Stimulated activated CD8-positive, alpha-beta memory T cell treated with anti-CD3 and anti-CD28 coated beads, Interleukin-15, amount 100 ng/mL, for 1 hour (primary cell): ENCODE measurements at places on chromosomes 12 and 14.

DNA sequence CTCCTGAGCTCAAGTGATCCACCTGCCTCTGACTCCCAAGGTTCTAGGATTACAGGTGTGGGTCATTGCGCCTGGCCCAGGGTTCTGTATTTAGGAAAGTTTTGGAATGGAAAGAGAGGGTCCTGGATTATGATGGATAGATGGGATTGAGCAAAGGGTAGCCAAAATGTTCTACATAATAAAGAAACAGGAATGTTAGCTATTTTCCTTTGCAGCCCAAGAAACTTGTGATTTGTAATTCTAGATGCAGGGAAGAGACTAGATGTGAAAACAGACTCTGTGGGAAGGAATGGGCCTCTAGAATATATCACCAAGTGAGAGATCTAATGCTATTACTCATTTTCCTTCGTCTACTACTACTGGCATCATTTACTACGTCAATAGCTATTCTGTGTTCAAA, 29.6 kb upstream of the HELB start:
- no peak for DNase-seq

DNA sequence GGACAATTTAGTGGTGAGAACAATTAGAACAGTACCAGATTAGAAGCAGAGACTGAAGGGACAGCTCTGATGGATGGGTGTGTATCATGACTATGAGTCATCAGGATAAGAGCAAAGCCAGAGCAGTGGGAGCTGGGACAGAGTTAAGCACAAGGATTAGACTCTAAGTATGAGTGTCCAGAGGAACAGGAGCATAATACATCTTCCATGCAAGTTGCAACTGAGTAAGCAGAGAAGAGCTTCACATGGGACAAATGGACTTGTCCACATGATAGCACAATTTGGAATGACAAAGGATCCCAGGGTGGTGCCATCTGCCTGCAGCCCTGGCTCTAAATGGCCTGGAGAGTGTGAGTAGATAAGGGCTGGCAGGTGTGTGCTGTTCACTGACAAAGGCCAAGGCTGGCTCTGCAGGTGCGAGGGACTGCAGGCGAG, 226.4 kb upstream of the CAND1 start:
- no peak for DNase-seq

- DNase-seq, result no peak
These were observed 8.7 kb downstream of the KRT6C start for GRCh38 chr12:52464897-52465296.

DNA sequence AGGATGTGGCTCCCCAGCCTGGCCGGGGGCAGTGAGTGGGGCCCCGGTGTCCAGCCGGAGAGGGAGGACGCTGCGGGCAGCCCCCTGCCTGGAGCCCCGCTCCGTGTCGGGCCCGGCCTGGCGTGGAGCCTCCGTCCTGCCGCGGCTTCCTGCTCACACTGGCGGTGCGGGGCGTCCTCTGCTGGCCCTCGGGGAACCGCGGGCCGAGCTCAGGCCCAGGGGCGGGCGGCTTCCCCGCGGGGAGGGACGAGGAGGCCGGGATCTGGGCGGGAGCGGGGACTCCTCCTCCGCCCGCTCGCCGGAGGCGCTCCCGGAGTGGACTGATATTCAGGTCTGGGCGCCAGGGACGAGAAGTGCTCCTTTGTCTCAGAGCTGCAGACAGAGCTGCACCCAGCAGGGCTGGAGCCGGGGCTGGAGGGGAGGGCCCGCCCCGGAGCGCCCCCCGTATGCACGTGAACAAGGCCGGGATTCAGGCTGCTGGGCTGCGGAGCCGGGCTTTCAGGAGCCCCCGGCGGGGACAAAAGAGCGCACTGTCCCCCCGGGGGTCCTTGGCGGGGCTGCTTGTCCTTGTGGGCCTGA, 2.2 kb downstream of the MMP17 start:
- DNase-seq, result no peak

DNA sequence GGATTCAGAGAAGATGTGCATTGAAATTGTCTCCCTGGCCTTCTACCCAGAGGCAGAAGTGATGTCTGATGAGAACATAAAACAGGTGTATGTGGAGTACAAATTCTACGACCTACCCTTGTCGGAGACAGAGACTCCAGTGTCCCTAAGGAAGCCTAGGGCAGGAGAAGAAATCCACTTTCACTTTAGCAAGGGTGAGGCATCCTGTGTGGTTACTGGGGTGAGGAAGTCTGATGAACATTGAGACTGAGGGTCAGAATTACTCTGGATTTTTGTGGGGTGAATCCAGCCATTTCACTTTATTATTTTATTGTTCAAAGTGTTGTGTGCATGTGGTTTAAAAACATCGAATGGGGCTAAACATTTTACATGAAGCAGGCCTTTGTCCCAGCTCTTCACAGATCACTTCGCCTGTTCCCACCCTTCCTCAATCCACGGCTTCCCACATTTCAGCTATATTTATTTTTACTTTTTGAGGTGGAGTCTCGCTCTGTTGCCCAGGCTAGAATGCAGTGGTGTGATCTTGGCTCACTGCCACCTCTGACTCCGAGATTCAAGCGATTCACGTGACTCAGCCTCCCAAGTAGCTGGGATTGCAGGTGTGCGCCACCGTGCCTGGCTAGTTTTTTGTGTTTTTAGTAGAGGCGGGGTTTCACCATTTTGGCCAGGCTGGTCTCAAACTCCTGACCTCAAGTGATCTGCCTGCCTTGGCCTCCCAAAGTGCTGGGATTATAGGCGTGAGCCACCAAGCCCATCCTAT, 40.6 kb downstream of the SUPT16H start:
- no peak for DNase-seq

DNA sequence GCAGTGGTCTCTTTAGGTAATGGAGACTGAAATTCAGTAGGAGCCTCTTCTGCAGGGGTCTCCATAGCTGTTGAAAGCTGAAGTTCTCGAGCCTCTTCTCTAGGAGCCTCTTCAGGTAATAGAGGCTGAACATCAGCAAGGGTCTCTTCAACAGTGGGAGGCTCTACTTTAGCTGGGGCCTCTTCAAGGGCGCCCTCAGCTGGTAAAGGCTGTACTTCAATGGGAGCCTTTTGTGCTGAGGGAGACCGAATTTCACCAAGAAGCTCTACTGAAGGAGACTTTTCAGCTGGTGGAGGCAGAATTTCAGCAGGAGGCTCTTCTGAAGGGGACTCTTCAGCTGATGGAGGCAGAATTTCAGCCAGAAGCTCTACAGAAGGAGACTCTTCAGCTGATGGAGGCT, 1.5 kb downstream of the FSCB start:
- no peak for DNase-seq

DNA sequence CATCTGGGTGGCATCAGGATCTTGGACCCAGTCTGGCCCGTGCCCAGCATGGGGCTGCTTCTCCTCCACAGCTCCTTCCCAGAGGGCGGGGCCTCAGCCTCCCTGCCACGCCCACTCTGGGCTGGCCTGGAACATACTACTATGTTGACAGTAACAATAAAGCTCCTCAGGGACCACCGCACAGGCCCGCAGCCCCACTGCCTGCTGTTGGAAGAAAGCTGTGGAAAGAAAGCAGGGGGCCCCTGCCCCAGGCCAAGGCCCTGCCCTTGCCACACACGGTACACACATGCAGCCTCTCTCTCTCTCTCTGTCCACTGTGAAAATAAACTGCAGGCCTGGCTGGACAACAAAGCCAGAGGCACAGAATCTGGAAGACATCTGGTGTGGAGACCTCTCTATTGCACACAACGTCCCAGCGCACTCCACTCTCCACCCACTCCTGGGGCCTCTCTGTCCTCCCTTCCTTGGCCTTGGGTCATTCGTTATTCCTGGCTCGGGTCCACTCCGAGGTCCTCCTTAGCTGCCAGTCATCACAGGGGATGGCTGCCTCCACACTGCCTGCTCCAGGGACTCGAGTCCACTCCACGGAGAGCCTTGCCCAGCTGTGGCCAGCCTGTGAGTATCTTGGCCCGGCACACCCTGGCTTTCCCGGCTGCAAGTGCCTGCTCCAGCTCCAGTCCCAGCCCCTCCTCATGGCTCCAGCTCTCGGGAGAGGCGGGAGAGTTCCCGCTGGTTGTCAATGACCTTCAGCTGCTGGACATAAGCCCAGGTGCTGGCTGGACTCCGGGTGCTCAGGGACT, 11.8 kb upstream of the ENDOU start:
- DNase-seq, result no peak

GRCh38 chr12:1102791-1103450, 111.9 kb downstream of the ERC1 start:
- DNase-seq, result no peak

- DNase-seq, result no peak
These were observed 9.5 kb upstream of the CCDC91 start for GRCh38 chr12:28180786-28181185.

DNA sequence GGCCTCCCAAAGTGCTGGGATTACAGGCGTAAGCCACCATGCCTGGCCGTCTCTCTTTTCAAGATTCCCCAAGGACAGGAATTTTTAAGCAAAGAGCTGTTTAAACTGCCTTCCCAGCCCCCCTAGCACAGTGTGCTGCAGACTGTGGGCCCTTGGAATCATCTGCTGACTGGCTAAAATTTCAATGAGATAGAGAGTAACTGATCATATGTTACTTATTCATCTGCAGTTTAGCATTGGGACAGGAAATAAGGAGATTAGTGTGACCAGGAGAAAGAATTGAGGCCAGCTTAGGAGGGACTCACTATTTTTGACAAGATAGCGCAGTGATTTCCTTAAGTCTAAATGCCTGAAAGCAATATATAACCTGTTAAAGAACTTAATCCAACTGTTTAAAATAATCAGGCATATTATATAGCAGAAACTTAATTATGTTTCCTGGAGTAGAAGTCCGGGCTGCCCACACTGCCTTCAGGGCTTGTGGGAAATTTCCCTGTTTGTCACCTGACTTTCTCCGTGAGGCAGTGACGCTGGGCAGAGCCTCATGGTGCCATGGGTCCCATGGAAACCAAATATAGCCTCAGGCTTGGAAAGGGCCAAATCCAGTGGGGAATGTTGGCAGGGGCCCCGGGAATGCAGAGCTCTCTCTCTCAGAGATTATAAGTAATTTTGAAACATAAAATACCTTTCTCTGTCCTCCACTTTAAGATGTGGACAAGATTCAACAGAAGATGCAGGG, 22.8 kb upstream of the CEBPE start:
- no peak for DNase-seq

DNA sequence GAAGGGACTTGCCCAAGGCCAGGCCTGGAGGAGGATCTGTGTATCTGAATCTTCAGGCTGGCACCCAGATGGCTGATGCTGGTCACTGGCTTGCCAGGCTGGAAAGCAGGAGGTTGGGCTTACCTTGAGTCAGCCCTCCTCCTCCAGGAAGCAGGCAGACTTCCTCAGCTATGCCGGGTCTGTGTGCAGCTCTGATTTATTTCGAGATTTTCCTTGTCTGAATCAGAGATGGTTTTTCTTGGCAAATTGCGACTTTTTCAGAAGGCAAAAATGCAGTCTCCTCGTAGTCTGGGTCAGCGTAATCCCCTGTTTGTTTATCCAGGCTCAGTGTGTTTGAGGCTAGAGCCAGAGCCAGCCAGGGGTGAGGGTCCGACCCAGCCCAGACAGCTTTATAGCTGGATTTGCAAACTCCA, 48.9 kb downstream of the SMOC1 start:
- DNase-seq, result no peak

DNA sequence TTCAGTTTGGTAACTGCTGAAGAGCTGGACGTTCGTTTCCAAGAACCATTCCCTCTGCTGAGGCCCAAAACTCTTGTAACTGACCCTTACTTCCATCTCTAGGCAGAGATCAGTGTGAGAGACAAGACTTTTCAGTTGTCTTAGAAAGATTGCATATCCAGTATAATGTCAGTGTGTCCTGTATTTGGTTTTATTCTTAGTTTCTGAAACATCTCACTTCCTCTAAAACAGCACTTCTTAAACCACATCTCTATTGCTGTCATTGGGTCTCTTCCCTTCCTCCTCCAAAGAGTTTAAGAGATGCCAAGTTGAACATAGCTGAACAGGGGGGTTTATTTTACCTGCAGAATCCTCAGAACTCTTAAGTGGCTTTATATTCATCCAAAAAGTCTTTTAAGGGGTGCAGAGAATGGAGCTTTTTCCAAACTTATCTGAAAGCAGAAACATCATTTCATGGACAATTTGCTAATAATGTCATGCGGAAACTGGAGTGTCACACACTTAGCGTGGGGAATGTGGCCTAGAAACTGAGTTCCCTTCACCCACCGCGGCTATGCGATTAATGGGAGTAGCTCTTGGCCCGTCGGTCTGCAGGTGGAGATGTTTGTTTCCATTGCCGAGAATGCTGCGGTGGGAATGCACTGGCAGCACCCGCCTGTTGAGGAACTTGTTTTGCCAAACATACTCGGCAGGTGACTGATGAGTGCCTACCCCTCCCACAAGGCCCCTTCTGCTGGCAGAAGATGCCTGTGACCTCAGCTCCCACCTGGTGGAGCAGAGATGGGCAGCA, 148.2 kb downstream of the ADGRD1 start:
- no peak for DNase-seq

DNA sequence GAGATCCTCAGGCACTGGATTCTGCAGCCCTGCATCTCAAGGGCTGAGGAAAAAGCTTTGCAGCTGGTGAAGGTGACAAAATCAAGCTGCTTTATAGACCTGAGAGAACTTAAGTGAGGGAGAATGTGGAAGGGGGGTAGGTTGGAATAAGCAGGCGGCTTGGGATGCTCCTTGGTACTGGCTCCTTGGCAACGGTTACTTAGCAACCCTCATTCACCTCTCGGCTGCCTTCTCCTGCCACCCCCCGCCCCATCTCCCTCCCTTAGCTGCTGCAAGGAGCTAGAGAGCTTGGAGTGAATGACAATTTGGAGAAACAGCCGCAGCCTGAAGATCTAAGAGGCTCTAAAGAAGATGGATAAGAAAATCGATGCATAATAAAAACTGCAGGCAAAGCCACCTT, 44.1 kb upstream of the CISTR start:
- no peak for DNase-seq

- no peak for DNase-seq
These were observed 13.1 kb downstream of the TEDC1 start for GRCh38 chr14:105503935-105504692.

GRCh38 chr12:51863933-51864832, 15.7 kb upstream of the FIGNL2 start:
- DNase-seq, result no peak

DNA sequence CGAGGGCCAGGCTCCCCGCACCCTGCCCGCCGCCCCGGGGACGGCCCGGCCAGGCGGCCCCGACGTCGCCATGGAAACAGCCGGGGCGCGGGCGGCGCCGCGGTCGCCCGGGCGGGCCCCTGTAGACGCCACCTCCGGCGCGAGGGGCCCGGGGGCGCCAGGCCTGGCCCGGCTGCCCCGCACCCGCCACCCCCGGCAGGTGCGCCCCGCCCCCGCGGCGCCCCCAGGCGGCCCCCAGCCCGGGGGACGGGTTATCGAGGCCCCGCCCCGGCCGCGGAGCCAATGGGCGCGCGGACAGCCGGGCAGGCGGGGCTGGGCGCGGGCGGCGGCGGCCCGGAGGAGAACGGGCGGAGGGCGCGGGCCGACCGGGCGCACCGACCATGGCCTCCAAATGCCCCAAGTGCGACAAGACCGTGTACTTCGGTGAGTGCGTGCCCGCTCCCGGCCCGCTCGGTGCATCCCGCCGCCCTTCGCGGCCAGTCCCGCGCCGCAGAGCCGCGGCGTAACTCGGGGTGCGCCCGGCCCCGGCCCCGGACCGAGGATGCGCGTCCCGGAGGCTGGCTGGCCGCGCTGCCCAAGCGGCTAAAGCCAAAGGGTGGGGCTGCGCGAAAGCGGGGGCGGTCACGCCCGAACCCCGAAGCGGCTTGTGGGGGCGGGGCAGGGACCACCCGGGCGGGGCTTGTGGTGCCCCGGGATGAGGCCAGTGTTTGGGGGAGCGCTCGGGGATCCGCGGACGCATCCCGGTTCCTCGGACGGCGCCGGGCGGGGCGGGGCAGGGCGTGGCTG, at the start of gene CRIP2:
Gene CRIP2 (plus strand): TSS at position 339 of the 786 bp plus-strand sequence. CDS start 42 bp downstream, at position 381.
- DNase-seq, result no peak
